Fibroblast of mammary gland (primary cell): ENCODE measurements at places on chromosomes 7 and 10.

DNA sequence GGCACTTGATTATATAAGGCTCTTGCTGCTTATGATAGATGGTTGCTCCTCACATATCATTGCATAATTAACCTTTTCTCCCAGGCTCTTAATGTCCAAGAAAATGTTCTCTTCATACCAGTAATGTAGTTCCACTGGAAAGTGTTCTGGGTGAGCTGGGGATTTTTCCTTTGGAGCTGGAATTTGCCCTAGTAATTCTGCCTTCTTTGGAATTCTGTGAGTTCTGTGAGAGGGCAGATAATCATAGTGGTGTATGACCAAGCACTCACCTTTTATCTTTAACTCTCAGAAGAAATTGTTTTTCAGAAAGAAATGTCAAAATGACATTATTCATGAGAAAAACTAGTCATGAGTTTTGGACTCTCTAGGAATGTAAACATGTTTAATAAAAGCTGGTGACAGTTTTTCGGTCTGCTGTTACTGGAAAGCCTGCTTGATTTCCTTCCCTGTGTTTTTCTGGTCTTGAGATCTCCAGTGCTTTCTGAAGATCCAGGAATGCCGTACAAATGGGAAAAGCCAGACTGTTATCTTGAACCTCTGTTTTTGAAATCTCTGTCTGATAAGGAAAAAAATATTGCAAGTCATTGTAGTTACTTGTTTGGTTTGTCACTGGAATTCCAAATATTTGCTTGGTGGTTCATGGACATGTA, 148.3 kb upstream of the PRPS1L1 start:
- no peak for DNase-seq

GRCh38 chr10:51768886-51769465, 69.6 kb upstream of the CSTF2T start:
- DNase-seq: no peak

DNA sequence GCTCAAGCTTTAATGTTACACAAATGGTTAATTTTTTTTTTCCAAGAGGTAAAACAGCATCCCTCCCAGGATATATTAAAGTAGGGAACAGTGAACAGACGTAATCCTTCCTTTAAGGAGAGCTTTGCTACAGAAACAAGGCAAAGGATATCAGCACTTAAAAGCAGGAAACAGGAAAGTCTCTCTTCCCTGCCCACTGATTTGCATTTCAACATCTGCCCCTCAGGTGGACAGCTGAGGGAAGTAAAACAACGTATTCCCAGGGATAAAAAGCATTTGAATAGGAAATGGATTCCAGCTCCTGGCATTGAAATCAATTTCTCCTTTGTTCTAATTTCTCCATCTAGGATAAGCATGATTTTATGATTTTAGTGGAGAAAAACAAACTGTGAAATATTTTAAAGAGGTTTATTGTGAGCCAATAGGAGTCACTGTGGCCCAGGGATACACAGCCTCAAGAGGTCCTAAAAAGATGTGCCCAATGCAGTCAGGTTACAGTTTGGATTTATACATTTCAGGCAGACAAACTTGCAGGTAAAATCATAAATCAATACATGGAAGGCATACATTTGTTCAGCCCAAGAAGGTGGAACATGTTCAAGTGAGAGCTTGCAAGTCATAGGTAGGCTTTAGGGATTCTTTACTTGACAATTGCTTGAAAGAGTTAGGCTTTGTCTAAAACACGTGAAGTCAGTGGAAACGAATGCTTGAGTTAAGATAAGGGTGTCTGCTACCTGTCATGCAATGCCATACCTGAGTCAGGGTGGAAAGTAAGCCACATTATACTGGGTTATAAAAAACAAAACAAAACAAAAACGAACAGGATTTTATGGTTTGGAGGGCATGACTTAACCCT, 286.2 kb upstream of the VWC2 start:
- DNase-seq: no peak

DNA sequence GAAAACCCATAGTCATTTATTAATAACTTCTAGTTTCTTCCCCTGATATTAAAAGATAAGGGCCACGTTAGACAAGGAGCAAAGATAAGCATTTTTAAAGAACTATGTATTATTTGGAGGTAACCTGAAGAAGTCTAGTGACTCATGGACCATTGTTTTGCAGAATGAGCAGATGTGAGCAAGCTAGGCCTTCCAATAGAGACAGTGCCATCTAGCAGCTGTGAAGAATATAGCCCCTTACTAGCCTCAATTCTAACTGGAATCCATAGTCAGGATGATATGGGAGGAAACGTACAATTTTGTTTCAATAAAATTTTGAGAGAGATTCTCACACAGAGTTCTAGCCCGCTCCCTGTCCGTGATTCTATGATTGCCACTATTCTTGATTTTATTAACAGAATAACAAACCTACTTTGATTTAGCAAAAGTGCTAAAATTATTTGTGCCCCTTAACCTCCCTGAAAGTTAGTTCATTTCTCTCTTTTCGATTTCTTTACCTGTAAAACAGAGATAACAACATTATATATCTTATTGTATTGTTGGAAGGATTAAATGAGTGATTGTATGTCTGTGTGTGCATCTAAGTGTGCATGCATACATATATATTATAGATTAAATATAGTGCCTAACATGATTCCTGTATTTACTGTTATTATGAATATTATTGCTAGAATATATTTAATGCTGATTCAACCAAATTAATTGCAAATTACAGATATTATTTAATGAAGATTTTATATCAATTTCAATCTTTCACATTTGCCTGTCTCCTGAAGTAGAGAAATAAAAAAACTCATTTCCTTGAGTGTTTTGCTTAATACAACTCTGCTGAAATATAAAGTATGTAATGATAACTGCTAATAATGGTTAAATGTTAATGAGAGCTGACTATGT, 22.7 kb downstream of the FAM237B start:
- peak; percentile 85 for DNase-seq

DNA sequence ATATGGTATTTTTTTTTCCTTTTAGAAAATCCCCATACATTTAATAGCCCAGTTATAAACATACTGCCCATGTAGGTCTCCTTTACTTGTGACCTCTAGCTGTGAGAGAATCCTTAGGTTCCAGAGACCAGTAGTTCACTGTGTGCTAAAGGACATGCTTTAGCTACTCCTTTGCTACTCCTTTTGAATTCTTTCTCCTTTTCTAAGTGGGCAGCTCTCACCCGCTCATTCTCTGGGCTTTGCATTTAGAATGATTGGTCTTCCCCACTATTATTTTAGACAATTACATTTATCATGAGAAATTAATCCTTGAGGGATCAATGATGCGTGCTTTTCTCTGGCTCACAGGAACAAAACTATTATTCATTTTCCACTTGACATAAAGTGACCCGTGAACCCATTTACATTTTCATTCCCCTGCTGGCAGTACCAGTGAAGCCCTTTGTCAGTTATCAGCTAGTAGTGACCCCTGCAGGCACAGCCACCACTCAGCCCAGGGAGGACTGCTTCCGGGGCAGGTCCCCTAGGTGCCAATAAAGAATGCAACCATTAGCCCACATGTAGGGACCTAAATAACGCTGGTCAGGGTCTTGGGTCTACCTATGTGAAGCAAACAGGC, 844.3 kb downstream of the CNTNAP2 start:
- DNase-seq: no peak

DNA sequence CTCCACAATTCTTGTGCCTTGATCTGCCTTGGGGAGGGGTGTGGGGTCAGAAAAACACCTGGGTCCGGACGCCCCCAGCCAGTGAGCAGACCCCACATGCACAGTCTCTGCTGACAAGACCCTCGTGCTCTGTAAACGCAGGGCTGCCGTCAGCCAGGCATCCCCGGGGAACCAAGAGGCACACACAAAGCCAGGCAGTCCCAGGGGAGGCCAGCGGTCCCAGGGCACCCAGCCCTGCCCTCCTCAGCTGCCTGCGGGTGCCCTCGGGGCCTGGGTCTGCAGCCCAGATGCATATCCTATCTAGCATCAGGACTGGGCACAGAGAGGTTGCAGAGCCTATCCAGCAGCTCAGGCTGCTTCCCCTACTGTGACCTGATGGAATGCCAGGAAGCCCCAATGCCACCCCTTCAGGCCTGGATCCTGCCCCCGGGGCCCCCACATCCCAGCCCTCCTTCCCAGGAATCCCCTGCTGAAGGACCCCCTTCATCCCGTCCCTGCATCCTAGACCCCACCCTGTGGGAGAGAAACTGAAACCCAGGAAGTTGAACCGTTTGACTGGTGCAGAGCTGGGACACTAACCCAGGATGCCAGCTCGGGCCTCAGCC, 92.4 kb downstream of the MICALL2 start:
- no peak for DNase-seq

DNA sequence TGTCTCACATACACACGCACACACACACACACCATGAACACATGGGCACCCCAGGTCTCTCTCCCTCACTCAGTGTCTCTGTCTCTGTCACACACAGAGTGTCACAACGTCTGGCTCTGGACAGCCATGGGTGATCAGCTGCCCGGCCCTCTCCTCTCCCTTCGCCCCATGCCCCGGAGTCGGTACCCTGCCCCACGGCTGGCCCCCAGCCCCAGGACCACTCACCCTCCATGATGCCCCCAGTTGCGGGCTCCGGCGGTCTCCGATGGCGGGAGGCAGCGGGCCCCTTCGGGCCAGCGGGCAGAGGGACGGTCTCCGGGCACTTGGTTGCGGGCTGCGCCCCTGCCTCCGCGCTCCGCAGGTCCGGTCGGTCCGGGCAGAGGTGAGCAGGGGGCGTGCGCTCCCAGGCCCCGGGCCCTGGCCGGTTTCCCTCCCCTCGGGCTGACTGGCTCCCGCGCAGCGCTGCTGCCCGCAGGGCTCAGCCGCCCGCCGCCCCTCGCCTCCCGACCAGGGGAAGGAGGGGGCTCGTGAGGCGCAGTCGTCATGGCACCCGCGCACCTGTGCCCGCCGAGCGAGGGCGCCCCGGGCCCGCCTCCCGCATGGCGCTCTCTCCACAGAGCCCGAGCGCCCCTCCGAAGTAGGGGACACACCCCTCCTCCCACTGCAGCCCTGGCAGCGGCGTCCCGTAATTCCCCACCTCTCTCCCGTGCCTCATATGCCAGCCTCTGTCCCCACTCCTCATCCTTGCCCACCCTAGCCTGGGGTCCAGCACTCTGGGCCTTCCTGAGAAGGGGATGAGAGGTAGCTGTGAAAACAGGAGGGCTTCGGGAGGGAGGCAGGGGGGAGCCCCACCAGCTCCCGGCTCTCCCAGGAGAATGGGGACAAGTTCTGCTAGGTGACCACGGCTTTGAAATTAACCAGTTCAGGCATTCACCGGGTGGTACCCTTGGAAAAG, at the start of gene NPFFR1:
TSS of gene NPFFR1 (minus strand) at position 560 of the 955 bp plus-strand sequence. CDS start at position 232, 328 bp downstream.
- no peak for DNase-seq

GRCh38 chr10:79129361-79129997, 60.7 kb downstream of the ZMIZ1 start:
- DNase-seq: peak; percentile 56

- DNase-seq: peak; percentile 45
Measured at GRCh38 chr7:91876391-91877133, 3.9 kb downstream of the MTERF1 start.

DNA sequence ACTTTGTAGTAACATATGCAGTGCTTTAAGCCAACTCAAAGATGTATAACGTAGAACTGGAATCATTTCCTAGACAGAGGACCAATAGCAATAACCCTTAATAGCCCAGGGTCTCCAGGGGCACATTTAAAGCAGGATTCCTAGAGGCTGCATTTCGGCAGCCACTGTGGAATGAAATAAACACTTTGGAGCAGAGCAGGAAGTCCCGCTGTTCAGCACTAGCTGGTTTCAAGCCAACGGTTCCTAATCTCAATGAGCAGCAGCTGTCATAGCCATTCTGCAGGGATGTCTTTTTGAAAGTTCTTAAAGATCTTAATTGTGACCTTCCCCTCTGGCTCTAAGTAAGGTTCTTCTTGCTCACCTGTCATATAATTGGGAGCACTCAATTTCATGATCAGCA, 18.4 kb upstream of the MACROH2A2 start:
- DNase-seq: no peak

GRCh38 chr7:1815051-1815481, 145.0 kb downstream of the ELFN1 start:
- no peak for DNase-seq

- no peak for DNase-seq
Measured at GRCh38 chr7:882336-883035, 6.1 kb downstream of the GET4 start.

GRCh38 chr10:29670761-29671160, 36.0 kb upstream of the SVIL start:
- DNase-seq: no peak

- no peak for DNase-seq
Measured at GRCh38 chr7:86667732-86668131, 24.0 kb downstream of the GRM3 start.

DNA sequence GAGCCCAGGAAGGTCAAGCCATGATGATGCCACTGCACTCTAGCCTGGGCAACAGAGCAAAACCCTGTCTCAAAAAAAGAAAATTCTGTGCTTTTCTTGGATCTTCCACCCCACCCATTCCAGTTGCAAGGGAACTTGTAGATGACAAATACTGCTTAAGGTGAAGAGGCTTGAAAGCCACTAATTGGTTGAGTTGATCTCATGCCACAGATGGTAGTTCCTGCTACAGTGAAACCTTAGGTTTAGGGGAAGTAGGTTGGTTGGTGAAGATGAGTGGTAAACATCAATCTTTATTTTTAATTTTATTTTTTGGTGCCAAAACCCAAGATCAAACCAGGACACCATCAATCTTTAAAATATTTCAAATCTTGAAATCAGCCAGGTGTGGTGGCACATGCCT, 2.9 kb upstream of the GDI2 start:
- DNase-seq: no peak

DNA sequence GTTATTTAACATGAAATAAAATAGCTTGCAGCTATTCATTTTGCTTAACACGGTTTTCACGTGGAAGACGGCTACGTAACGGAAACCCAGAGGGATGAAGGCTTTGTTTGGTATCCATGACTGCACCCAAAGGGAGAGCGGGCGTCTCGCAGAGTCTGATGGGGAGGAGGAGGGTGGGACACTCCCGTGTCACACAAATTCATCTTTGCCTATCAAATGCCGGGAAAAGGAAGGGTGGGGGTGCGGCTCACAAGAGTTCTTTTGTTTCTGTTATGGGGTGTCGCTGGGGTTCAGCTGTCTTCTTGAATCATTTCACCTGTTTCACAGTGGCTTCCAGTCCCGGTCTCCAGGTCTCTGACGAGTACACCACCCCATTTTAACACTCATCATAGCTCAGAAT, 108.5 kb downstream of the ZRANB1 start:
- no peak for DNase-seq

DNA sequence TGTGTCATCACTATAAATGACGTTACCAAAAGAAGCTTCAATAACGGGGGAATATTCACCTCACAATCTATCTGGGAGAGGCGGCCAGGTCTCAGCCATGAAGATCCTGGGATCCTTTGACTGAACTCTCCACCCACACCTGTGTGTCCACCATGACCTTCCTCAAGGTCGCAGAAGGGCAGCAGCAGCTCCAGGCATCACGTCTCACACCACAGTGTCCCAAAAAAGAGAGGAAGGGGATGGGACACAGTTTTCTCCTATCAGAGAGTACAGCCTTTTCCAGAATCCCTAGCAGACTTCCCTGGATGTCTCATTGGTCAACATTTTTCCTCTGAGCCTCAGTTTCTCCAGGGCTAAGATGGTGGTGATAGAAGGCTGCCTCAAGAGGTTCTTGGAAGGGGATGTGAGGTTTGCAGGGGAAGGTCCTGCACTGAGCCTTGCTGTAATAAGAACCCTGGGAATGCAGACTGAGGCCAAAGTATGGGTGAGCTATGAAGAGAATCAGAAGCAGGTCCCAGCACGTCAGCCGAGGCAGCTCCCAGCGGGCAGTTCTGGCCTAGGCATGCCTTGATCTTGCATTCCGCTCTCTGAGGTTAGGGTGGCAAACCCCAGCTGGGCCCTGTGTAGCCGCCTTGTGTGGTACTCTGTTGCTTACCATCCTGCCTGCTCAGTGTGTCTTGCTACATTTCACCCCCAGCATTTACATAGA, 63.8 kb downstream of the COL26A1 start:
- no peak for DNase-seq
